Hematopoietic multipotent progenitor cell treated with erythropoietin and hydrocortisone succinate and interleukin-3 and kit ligand, for 4 days (in vitro differentiated cells): ENCODE measurements at places on chromosomes 2 and 18.

DNA sequence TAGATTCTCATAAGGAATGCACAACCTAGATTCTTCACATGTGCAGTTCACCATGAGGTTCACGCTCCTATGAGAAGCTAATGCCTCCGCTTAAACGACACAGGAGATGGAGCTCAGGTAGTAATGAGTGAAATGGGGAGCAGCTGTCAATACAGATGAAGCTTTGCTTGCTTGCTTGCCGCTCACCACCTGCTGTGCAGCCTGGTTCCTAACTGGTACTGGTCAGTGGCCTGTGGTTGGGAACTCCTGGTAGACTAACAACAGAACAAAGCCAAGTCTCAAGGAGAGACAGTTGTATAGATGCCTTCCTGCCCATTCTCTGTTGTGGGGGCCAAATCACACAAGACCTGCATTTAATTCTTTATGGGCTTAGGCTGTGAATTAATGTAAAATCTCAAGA, 449.2 kb upstream of the TNP1 start:
- DNase-seq = no peak

DNA sequence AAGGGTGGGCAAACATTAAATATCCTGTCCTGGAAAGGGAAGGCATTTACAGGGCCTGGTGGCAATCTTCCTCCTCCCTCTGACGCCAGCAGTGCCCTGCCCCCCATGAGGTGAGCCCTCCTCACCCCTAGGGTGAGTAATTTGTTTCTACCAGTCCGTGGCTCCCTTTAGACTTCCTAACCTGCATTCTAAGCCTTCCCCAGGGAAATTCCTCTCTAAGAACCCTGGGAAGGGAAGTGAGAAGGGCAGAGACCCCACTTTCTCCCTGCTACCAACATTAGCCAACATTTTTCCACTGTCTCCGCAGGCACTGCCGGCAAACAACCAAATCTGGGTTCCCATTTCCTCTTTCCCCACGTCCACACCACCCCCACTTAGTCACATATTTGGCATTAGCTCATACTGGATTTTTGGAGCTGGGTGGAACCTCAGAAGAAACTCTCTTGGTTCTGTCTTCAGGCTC, 69.3 kb downstream of the NRP2 start:
- no peak for DNase-seq

- peak; percentile 90 for DNase-seq
Measured at GRCh38 chr2:196170213-196170605, 1.2 kb downstream of the STK17B start.

- no peak for DNase-seq
Measured at GRCh38 chr2:102226612-102227391, 40.0 kb downstream of the IL1RL2 start.

DNA sequence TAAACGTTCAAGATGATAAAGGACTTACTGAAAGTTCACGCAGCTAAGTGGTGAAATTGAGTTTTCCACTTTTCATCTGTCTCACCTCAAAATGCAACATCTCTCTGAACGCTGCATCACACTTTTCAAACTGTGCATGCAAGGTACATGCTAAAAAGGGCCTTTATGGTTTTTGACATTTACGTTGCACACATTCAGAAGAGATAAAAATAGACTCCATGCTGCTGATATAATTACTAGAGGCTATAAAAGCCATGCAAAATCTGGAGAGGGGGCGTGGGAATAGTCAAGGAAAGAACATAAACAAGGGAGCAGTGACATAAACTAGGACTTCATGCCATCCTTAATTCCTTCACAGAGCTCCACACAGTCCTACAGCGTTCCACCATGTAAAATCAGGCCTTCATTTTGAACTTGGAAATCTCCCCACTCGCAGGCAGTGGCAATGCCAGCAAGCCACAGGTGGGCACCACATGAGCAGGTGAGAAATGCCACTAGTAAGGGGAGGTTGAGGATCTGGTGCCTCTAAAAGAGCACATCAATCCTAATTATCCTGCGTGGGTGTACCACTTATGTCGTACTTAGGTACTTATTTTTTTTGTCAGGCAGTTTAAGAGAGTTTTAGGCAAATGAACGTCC, 71.4 kb downstream of the ZEB2 start:
- no peak for DNase-seq

DNA sequence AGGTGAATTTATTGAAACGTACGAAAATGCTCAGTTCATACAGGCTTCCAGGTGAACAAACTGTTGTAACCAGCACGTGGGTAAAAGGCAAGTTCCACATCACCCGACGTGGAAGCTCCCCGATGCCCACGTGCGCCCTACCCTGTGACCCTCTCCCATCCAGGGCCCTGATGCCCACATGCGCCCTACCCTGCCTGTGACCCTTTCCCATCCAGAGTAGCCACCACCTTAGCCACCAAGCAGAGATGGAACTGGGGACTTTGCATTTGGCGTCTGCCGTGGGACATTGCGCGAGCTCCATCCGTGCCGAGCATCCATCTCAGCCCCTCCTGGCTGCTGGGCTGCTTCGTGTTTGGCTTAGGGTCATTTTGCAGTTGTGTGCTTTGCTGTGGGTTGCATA, 37.5 kb downstream of the ANO7 start:
- DNase-seq = no peak
